Type B pancreatic cell (in vitro differentiated cells): ENCODE measurements at places on chromosomes 6 and 20.

- no peak for DNase-seq
These were observed 291.8 kb downstream of the ZNF217 start for GRCh38 chr20:53301869-53302268.

GRCh38 chr20:34367155-34367554 lies 4.1 kb downstream of the ITCH start:
- DNase-seq, result no peak

- DNase-seq, result no peak
These were observed 20.3 kb downstream of the MUCL3 start for GRCh38 chr6:30960907-30961673.

GRCh38 chr6:33717934-33718455 lies 6.5 kb upstream of the UQCC2 start:
- no peak for DNase-seq

- DNase-seq, result no peak
These were observed 107.1 kb upstream of the ASF1A start for GRCh38 chr6:118786596-118787453.

- DNase-seq, result no peak
These were observed 977 bp downstream of the TNXB start for GRCh38 chr6:32108094-32108627.

- DNase-seq, result no peak
These were observed 892 bp upstream of the DXO start for GRCh38 chr6:31972709-31973350.

GRCh38 chr6:33790379-33790778 lies 1.4 kb upstream of the LEMD2 start:
- no peak for DNase-seq

GRCh38 chr6:20236344-20236743 lies 24.1 kb upstream of the MBOAT1 start:
- no peak for DNase-seq

GRCh38 chr6:46555129-46555528 lies 63.9 kb upstream of the RCAN2 start:
- DNase-seq, result no peak

DNA sequence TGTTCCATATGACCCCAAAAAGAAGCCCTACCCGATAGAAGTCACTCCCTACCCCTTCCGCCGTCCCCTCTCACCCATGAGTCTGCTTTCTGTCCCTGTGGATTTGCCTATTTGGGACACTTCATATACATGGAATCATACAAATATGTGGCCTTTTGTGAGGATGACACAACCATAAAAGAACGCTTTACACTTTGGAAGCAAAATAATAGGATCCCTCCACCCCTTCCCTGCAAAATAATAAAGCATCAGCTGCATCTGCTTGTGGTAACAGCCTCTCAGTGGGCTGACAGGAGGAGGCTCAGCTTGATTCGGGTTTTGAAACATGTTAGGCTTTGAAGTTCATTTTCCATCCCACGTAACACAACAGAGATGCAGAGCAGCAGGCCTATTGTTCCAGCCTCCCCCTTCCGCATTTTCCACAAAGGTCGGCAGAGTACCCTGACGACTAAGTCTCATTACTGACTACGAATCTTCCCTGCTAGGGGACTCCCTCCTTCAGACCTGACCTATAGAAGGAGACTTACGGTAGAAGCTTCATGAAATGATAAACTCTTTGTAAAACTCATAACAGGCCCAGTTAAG lies 99.1 kb downstream of the ALDH8A1 start:
- DNase-seq, result no peak

GRCh38 chr20:9241721-9242427 lies 173.0 kb downstream of the PLCB4 start:
- DNase-seq, result no peak

DNA sequence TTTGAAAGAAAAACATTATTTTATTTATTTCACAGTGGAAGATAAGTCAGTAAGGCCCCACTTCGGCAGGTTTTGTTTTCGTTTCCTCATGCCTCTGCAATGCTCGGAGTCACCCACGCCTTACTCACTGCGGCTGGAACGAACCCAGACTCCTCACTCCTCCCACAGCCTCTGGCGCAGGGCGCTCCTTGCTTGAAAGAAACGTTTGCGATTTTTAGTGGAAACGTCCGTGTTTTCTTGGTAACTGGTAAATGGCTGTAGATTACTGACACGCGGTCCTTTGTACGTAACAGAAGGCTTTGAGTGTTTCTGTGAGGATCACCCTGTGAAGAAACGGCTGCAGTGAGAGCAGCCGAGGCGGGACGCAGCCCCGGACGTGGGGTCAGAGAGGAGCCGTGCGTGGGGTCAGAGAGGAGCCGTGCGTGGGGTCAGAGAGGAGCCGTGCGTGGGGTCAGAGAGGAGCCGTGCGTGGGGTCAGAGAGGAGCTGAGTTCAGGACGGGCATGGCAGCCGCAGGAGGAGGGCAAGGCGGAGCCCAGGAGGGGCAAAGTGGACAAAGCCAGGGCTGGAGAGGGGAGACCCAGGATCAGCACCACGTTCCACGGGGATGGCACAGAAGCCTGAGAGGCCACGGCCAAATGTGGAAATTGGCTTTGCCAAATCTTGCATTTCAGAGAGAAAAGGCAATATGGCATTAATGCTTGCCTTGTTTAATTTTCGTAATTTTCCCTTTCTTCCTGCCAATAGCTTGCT lies 198.6 kb upstream of the THBS2 start:
- DNase-seq, result no peak

- no peak for DNase-seq
These were observed 131.9 kb downstream of the UST start for GRCh38 chr6:148878683-148879082.

DNA sequence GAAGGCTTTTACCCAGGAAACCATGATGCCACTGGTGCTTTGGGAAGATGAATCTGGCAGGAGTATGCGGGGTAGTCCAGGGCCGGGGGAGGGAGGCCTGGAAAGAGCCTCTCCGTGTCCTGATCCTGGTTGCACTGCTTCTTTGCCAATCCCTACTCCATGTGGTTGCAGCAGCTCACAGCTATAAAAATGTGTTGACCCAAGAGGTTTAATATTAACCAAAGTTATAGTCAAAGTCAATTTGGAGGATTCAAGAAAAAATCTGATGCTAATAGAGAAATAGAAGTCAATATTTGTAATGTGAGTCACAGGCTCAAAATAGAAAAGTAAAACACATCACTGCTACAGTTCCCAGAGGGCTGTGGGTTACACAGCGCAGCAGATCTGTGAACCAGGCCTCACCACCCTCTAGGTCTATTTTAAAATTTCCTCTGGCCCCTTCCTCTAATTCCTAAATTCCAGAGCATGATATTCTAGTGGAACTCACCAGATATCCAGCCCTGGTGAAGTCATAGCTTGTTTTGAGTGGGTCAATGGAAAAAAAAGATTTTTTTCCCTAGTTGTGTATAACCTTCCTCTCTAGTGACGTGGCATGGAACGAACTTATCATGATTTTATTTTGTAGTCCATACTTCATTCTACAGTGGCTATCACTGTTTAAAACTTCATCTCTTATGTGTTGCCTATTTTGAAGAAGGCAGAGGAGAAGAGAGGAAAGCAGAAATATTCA lies 63.2 kb upstream of the BMP2 start:
- no peak for DNase-seq

DNA sequence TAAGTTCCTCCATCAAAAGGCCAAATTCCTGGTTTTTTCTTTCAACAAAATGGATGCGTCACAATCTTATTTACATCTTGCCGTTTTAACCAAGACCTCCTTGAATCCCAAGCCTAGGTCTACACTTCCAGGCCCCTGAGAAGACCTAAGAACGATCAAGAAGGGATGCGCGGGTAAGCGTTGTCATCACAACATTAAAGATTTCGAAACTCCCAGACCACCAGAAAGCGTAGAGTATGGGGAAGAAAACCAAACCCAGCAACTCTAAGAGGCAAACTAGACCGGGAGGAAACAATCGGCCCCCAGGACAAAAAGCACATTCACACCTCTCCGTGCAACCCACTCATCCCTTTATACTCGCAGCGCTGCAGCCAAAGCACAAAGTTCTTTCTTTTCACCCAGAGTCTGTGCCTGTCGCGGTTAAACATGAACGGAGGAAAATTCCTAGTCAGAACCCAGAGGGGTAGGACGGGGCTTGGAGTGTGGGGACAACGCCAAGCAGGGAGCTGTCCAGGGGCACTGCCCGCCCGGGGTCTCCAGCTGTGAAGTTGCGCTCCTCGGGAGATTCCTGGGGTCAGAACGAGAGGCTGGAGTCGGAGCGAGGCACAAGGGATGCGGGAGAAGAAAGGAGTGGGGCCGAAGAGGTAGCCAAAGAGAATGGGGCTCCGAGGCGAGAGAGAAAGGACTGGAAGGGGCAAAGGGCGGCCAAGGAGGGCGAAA lies 725 bp downstream of the OSER1 start:
- no peak for DNase-seq

GRCh38 chr6:15921243-15921642 lies 207.6 kb upstream of the MYLIP start:
- no peak for DNase-seq

DNA sequence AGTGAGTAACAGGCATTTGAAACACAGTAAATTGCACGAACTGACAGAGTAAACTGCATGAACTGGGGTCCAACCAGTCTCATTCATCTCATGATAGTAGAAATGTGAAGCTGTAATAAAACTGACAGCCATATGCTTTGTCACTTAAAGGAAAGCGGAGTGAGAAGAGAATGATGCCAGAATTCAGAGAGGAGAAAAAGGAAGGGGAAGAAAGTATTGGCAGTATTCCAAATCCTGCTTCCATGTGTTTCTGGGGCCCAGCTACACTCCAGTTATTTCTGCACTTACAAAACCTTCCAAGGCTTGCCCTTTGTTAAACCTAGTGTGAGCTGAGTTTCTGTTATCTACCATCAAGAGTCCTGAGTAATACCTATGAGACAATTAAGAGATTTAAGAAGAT lies 17.2 kb downstream of the SNX14 start:
- DNase-seq, result no peak

GRCh38 chr20:3239026-3239866 lies at the start of gene SLC4A11:
Gene SLC4A11 (minus strand): TSS chr20:3239190. CDS start chr20:3239137, 53 bp downstream.
- DNase-seq, result no peak

GRCh38 chr6:146892613-146893401 lies 294.0 kb downstream of the ADGB start:
- no peak for DNase-seq

DNA sequence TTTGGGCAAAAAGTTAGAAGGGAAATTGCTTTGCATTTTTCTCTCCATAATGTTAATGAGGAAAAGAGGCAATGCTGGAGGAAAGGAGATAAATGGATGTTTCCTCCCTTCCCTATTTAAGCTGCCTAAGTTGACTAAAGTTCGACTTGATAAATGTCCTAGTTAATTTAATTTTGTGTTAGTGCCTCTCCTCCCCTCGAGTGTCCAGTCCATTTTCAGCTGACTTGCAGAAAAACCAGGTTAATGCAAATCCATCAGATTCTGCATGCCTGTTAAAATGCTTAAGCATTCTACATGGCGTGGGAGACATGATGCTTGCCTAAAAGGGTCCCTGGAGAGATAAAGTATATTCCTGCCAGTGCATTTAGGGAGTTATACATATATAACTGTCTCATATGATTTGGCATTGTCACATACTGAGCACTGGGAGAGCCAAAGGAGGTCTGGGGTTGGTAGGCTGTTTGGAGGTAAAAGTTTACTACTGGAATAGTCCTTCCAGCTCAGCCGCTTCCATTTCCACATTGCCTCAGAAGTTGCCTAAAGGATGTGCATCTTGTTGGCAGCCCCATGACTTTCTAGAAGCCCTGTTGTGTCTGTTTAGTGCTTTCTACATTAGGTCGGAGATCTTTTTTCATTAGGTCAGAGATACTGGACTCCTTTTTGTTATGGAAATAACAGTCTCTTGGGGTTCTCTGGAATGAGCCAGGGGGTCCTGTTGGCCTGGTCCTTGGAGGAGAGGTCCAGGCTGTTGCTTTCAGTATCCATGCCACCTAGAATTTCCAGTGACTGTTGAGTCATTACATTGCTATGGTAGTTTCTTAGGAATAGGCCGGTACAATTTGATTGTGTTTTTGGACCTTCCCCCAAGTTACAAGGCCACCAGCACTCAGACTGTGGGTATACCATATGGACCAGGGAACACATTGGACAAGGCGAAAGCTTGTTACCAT lies 30.4 kb downstream of the JARID2 start:
- no peak for DNase-seq

- DNase-seq, result no peak
These were observed 29.8 kb downstream of the DAAM2 start for GRCh38 chr6:39821742-39822532.

DNA sequence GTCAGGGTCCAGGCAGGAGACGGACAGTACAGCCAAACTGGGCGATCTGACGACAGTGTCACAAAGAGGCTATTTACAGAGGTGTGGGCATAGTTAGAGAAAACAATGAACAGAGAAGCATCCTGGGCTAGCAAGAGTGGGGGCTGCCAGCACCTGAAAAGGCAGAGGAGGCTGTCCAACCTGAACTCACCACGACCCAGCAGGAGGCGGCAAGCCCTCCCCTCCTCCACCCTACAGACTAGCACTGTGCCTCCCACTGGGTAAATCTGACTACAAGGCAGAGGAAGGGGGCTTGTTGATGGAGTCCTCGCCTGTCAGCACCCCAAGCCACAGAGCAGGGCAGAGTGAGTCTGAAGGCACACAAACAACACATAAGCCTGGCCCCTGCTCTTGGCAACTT lies 52.8 kb upstream of the CDYL start:
- no peak for DNase-seq

DNA sequence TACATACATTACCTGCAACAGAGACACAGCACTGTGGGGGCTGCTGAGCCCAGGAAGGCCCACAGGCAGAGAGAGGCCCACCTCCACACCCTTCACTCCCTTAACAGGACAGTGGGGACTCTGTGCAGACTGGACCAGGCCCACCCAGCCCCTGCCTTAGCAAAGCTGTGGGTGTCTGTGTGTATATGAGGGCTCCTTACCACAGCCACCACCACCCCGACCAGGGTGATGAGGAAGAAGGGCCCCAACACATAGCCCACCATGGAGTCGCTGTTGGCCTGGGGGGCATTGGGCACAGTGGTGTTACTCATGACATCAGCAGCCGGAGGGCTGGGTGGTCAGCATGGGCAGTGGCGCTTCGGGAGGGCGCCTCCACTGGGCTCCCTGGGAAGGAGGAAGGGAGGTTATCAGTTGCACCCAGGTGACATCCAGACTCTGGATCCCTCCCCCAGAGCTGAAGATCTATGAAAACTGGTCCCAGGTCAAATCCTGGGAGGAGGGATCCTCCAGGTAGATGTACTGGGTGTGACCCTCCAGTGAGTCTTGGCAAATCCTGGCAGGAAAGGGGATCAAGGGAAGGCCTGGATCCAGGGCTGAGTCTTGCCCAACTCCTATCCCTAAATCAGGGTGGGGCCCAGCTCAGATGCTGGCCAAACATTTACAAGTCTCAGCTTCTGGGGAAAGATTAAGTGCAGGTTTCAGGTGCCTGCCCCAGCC lies 1.2 kb downstream of the SMIM29 start:
- no peak for DNase-seq

GRCh38 chr20:49052334-49052733 lies 6.2 kb downstream of the CSE1L start:
- no peak for DNase-seq

DNA sequence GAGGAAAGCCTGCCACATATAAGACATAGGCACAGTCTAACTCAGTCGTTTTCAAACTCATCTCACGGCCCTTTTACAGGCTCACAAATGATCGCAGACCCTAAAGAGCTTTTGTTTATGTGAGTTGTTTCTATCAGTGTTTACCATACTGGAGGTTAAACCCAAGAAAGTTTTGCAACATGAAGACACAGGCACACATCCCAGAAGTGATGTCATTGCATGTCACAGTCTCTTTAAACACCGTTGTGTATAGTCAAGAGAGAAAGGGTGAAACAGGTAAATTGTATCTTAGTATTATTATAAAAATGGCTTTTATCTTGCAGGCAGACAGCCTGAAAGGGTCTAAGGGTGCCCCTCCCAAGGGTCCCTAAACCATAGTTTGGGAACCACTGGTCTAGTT lies 96.7 kb downstream of the BACH2 start:
- no peak for DNase-seq

GRCh38 chr20:25188218-25188617 lies 7.3 kb upstream of the ENTPD6 start:
- DNase-seq, result no peak
